ENCODE measurements at places on chromosomes 2 and 18.

GRCh38 chr2:171279983-171280790, 119.5 kb upstream of the TLK1 start:
- DNase-seq = no peak

GRCh38 chr2:229610333-229610732, 104.0 kb downstream of the DNER start:
- no peak for DNase-seq

- DNase-seq = peak; percentile 63
These were observed 8.7 kb downstream of the OTOF start for GRCh38 chr2:26469092-26469710.

GRCh38 chr18:12911929-12912703, 28.1 kb upstream of the PTPN2 start:
- DNase-seq = no peak

- no peak for DNase-seq
These were observed 561.4 kb upstream of the LINC00305 start for GRCh38 chr18:64710105-64710861.

All from cardiac muscle cell (in vitro differentiated cells and primary cell).